ENCODE measurements at places on chromosomes 5 and 9.

- DNase-seq, result no peak
Measured at GRCh38 chr9:37840560-37841194, 40.1 kb downstream of the DCAF10 start.

GRCh38 chr5:81851481-81852178, 100.7 kb upstream of the SSBP2 start:
- DNase-seq, result peak; percentile 87

- no peak for DNase-seq
Measured at GRCh38 chr9:2785060-2785950, 58.6 kb downstream of the PUM3 start.

GRCh38 chr9:2749485-2749884, 32.2 kb downstream of the KCNV2 start:
- DNase-seq, result no peak

DNA sequence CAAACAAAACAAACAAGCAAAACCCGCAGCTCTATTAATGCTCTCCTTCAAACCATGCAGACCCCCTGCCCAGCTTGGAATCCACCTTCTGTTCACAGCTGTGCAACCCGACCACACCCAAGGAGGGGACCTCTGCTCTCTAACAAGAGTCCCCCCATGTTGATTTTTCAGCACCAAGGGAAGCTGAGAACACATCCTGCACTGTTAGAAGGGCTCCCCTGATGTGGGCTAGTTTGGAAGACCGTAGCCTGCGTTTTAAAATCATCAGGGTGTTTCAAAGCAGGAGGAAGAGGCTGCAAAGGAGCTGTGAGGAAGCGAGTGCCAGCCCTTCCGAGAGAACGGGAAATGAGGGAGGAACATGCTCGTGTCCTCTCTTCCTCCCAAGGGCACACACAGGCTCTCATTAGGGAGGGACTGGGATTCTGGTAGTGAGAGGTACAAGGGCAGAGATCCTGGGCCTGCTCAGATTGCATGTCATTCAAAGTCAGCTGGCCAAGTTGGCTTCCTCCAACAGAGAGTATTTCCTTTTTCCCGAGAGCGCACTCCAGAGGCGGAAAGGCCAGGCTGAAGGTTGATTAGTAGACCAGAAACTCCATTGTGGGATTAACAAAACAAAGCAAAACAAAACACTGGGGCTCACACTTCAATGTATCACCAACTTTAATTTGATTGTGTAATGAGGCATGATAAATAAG, 185.9 kb downstream of the SEMA6A start:
- DNase-seq, result no peak

- DNase-seq, result no peak
Measured at GRCh38 chr9:112002131-112002846, 105.7 kb downstream of the UGCG start.

GRCh38 chr9:3473405-3473804, 52.4 kb downstream of the RFX3 start:
- no peak for DNase-seq

DNA sequence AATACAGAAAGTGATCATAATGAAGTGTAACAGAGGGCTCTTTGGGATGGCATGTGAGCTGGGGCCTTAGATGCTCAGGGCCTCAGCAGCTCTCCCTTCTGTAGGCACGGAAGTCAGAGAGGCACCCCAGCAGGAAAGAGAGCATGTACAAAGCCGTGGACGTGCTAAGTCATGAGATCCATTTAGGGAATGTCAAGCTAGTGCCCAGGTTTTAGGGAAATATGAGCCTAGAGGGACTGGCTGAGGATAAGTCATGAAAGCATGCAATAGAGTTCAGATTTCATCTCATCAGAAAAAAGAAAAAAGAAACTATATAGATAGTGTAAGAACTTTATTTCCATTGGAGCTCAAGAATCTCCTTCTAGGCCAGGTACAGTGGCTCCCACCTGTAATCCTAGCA, 379.5 kb upstream of the KLF4 start:
- no peak for DNase-seq

All from CD14-positive monocyte (primary cell).